Femur (tissue), 1 donor: ENCODE measurements at places on chromosomes 1 and 21.

DNA sequence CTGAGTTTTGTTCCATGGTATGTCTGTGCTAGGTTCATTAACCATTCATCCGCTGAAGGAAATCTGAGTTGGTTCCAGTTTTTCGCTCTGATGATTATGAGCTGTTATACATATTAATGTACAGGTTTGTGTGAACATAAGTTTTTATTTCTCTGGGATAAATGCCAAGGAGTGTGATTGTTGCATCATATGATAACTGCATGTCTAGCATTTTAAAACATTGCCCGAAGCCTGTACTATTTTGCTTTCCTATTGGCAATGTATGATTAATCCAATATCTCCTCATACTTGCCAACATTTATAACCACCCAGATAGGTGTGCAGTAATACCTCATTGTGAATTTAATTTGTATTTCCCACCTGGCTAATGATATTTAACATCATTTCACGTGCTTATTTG lies 322.7 kb downstream of the ZNF326 start:
- DNase-seq = no peak

DNA sequence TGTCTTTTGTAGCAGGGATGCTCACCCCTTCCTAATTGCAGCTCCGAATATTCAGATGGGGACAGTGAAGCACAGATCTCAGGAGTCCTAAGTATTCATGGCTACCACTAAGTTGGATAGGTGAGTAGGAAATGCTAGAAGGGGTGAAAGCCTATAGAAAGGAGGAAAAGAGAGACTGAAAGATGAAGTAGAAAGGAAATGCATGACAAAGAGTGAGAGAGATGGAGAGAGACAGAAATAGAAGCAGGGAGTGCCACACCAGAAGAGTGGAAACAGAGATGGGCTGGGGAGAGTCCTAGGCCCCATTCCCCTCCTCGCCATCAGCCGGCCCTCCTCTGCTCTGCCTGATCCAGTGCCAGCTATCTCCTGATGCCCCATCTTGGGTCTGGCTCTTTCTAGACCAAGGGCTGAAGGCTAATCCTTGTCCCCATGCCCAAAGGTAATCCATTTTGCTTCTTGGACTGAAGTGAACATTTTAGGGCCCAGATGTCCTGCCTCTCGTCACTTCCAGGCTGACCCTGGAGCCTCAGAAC lies 2.0 kb downstream of the PEA15 start:
- no peak for DNase-seq

- no peak for DNase-seq
Measured at GRCh38 chr1:39131940-39132339, 72.6 kb upstream of the MACF1 start.

- DNase-seq = no peak
Measured at GRCh38 chr1:203150511-203151297, 23.2 kb downstream of the ADORA1 start.

GRCh38 chr1:114428083-114428754 lies 82.8 kb downstream of the TRIM33 start:
- no peak for DNase-seq

DNA sequence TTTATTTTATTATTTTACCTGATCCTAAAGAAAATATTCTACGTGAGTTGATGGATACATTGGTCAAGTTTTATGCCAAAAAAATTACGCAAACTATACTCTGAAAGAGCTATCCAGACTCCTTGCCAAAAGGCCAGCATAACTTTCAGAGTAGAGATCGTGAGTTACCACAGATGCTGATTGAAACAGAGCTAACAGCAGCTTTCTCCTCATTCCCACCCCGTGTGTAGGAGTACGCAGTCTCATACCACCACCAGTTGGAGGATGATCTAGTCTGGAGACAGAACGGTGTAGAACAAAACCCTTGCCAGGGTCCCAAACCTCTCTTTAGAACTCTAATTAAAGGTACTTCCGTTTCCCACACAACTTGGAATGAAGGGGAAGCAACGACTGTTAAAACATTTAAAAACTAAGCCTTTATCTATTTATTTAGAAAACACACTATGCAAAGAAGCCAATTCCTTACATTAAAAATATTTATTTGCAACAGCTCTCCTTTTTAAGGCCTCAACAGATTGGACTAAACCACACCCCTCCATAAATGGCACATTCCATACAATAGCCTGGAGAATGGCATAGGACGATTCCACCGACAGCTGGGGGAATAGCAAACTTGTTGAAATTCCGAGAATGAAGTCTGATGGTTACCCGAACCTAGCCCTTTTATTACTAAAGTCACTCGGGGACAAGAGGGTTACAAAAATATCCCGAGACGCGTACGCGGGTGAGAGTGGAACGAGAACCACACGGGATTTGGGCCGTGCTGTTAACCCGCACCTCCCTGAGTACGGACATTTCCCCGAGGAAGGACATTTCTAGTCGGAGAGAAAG lies 1.4 kb downstream of the NUCKS1 start:
- DNase-seq = peak; percentile 55

- DNase-seq = no peak
Measured at GRCh38 chr1:43691871-43692815, 15.2 kb upstream of the ST3GAL3 start.

GRCh38 chr1:38667626-38668025 lies 191.9 kb downstream of the RRAGC start:
- no peak for DNase-seq

- no peak for DNase-seq
Measured at GRCh38 chr1:157140063-157140588, 1.9 kb upstream of the ETV3 start.

DNA sequence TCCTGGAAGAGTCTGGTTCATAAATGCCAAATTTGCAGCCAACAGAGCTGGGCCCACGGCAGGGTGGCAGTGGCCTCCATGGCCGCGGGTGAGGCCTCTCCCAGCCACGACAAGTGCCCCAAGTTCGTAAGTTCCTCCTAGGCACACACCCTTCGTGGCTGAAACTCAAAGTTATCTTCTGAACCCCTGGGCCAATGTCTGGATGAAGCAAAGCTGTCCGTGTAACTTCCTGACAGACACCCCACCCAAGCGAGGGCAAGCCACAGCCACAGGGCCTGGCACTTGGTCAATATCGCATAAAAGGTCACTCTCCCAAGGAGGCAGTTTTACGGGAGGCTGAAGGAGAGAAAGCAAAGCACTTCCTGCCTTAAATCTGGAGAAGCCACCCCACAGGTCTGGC lies 27.8 kb upstream of the GPR153 start:
- no peak for DNase-seq

DNA sequence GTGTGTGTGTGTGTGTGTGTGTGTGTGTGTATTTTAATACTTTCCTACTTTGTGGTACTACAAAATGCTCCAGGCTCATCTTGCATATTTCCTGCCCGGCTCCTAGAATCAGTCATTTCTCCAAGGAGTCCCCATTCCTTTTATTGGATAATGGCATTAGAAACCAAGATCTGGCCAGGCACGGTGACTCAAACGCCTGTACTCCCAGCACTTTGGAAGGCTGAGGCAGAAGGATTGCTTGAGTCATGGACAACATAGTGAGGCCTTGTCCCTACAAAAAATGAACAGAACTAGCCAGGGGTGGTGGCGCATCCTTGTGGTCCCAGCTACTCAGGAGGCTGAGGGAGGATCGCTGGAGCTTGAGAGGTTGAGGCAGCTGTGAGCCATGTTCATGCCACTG lies 20.3 kb downstream of the EPB41 start:
- no peak for DNase-seq

DNA sequence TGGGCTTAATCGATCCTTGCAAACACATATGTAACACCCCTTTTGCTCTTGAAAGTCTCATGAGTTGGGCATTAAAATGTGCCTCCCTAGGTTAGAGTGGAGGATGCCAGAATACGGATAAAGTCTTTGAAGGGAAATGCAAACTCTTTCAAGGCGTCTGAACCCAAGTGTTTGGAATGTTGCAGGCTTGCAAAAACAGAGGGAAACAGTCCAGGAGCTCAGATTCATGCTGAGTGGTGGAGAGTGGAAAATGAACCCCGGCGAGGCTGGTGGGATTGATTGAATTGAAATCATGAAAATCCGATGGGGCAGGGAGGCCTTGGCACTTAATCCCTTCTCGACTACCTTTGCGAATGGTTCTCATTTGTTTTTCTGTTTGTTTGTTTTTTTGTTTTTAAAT lies 175.5 kb downstream of the PGBD5 start:
- no peak for DNase-seq

- no peak for DNase-seq
Measured at GRCh38 chr1:38607526-38607925, 252.0 kb downstream of the RRAGC start.

DNA sequence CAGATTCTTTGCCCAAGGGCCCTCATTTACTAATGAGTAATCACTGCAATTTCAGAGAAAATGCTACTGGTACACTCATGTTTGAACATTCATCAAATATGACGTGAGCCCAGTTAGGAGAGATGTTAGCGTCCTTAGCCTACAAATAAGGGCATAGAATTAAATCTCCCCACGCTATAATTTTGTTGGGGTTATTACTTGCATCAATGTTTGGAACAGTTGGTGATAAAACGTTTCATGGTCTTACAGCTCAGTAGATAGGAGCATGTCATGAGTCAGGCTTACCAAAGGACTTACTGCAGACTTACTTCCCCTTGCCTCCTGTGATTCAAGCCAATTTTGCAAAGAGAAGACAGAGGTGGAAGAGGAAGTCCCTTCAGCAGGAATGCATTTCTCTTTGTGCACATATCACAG lies 304.0 kb downstream of the KIF26B start:
- no peak for DNase-seq

DNA sequence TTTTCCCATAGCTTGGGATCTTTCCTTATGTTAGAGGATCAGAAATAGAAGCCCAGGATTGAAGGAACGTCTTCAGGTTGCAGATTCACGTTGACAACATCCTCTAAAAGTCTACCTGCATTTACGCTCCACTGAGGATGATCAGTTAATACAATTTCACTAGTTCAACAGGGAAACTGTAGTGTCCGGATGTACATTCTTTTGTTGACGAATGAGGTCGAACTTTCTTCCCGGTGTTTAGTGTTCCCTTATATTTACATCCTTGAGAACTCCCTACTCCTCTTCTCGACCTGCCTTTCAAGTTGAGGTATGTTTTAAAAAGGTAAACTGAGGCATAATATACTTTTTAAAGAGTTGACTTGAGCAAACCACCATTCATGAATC lies 74.8 kb downstream of the SIK1 start:
- no peak for DNase-seq

DNA sequence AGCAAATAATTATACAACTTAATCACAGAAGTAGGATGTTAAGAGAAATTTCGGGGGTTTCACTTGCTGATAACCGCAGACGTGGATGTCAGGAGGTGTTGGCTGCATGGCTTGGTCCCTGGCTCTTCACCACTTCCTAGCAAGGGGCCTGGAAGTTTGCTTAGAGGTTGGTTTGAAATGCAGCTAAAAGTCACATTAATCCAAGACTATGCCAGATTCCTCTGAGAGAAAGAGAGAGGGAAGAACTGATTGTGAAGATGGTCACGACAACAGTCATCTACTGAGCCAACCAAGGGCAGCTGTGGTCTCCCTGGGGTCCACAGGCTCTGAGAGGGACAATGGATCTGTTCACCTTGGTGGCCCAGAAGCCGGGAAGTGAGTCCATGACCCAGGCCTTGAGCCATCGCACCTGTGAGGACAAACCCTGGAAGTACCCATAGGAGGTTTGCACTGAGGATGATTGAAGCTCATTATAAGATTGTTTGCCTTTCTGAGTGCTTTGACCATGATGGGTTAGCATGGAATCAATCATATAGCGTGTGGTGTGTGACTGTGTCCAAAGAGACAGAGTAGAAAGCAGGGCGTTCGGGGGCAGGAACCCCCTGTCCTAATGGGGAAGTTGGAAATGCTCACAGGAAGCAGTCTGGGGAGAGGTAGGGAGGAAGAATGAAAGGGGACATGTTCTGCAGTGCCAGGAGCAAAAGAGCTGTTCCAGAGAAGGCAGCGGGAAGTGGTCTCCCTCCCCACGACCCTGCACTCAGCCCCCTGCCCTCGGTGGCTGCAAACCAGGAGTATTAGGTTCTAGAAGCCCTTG lies 47.1 kb downstream of the UMODL1 start:
- DNase-seq = no peak

- no peak for DNase-seq
Measured at GRCh38 chr21:42829417-42829816, 49.9 kb downstream of the WDR4 start.

DNA sequence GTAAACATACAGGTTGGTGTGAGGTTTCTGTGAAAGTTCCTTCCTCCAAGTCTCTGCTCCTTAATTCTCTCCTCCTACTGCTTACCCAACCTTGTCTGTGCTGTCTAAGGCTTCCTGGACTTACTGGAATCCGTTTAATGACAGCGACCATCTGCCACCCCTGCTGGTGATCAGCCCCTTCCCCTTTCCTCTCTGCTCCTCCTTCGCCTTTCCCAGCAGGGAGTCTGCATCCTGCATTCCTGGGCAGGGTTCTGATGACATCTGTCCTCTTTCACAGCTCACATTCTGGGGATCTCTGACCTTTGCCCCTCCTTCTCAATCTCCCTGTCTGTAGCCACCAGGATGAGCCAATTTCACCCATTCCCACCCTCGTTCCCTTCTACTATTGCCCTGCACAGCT lies 66.5 kb downstream of the KIRREL1 start:
- DNase-seq = no peak

GRCh38 chr1:47181095-47181954 lies 8.5 kb downstream of the PDZK1IP1 start:
- DNase-seq = peak; percentile 60

- no peak for DNase-seq
Measured at GRCh38 chr1:10389271-10389973, 9.4 kb upstream of the PGD start.

- DNase-seq = no peak
Measured at GRCh38 chr1:19645411-19646251, 1.5 kb downstream of the NBL1 start.

DNA sequence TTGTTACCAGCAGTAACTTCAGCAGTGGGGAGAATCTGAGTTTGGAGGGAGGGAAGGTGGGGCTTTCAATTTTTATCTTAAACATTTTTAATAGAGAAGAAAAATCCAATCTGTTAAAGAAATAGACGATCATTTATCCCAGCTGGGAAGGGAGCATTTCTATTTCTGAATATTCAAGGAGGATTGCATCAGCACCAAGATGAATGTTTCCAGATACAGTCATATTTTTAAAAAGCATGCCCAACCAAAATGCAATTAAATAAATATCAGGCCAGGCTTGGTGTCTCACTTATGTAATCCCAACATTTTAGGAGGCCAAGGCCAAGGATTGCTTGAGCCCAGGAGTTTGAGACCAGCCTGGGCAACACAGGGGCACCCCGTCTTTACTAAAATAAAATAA lies 1.7 kb upstream of the ATP1A4 start:
- DNase-seq = no peak
